Activated CD4-positive, alpha-beta memory T cell treated with anti-CD3 and anti-CD28 coated beads for 36 hours (primary cell): ENCODE measurements at places on chromosomes 7 and 10. TPM values are rescaled to one million over a fixed set of nuclear protein-coding genes. Genes with fewer than 3 reads are reported as not detected.
A peak's percentile ranks its signal among the peaks of the same experiment; 100 is the strongest.

DNA sequence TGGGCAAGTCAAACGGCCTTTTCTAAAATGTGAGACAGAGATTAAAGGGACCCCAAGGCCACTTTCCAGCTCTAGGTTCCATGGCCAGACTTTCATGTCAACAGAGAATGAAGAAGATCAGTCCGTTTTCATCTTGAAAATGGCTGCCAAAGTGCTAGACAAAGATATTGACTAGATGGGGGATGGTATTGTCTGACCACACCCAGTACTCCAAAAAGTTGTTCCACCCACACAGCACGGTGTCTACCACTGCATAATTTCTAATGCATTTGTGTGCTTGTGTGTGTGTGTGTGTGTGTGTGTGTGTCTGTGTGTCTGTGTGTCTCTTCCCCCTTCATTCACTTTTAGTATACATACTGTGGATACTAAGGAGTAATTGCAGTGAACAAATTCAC lies 1.3 kb downstream of the COL1A2 start:
- DNase-seq = no peak

DNA sequence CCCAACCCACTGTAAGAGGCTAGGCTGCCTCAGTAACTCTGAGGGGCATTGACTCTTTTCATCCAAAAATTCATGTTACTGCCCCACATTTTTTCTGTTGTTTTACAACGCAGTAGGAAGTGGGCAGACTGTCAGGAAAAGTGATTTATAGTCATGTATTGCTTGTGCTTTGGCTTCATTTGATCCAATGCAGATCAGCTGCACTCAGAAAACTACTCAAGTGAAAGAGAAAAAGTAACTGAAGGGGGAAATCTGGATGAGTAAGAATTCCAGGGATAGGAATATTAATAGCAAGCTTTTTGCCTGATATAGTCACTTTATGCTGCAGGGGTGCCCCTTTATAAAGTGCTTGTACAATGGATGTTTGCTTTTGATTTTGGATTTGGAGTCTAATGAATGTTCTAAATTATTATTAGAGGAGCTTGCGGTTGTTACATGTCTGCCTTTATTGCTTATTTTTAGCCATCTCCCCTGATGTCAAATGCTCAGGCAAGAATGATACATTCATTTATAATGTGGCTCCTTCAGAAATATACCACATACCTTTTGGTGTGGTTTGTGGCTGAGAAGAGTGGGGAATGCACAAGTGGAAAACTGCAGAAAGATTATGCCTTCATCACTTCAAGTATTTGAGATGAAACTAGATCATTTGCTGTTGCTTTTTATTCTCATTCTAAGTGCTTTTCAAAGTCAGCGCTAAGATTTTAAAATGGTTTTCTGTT lies 86.1 kb downstream of the EGFR start:
- no peak for DNase-seq

DNA sequence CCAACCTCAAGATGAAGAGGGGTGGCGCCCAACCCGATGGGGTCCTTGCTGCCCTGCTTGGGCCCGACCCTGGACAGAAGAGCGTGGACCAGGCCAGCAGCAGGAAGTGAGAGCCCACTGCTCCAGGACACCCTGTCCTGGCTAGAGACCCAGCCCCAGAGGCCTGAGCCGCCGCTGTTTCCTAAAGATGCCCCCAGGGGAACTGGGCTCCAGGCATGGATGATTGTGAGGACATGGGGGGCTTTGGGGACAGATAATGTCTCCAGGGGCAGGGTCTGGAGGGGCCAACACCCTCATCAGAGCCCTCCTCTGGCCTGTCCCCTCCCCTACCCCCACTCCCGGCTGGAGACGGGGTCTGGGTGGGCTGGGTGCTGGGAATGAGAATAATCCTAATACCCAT lies 71.7 kb downstream of the MYL10 start:
- DNase-seq = no peak

DNA sequence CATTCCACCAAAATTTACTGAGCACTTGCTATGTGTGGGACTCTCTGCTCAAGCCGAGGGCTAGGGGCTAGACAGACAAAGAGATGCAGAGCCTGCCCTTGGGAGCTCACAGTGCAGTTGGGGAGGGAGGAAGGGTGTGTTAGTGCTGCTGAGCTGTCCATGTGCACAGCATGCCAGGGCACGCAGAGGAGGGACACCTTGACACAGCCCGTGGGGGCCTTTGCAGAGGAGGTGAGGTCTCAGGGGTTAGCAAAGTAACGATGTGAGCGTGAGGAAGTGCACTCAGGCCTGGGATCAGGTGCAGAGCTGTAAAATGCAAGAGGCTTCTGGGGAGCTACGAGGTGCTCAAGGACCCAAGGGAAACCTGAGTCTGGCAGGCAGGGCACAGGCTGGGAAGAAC lies 16.3 kb downstream of the PRKCQ start:
- DNase-seq = no peak

GRCh38 chr10:117130862-117131375 lies 7.2 kb downstream of the VAX1 start:
- no peak for DNase-seq

- DNase-seq = no peak
Observed at GRCh38 chr10:55500931-55501559, 700.0 kb upstream of the PCDH15 start.

DNA sequence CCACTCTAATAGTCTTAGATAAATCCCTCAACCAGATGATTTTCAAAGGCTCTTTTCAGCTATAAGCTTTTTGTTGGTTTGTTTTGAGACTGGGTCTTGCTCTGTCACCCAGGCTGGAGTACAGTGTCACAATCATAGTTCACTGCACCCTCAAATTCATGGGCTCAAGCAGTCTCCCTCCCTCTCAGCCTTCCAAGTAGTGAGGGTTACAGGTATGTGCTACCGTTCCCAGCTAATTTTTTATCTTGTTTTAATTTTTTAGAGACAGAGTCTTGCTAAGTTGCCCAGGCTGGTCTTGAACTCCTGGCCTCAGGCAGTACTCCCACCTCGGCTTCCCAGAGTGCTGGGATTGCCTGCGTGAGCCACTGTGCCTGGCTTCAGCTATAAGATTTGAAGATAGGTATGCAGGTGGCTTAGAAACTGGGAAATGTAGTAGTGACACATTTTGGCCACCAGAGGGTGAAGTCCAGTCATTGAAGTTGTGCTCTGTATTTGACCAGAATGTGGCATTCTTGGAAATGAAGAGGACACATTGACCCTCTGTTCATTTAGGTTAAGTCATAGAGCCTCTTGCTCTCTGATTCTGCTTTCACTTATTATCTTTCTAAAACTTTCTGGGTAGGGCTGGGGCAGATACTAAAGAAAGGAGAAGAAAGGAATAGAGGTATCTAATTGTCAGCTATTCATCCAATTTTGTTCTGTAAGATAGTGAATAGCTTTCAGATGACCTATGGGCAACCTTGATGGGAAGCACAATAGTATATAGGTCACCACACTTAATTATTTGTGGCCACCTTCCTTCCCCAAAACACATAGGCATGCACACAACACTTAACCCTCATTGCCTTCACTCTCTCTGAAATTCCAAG lies 36.0 kb downstream of the R3HCC1L start:
- DNase-seq = peak; percentile 14

DNA sequence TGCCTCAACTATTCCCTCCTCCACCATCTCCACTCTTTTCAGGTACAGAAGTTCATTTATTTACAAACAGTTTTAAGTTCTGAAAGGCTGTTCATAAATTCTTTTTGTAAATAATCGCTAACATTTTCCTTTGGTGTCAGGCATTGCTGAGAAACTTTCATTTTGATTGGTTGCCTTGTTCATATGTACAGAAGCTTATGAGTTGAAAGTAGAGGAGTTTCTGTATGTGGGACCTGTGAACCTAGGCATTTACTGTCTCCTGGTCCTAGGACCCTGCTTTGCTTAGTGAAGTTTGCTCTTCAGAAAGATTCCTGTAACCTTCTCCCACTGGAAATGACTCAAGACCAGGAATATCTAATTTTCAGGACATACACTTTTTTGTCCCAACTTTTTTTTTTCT lies 30.4 kb downstream of the CCSER2 start:
- no peak for DNase-seq

DNA sequence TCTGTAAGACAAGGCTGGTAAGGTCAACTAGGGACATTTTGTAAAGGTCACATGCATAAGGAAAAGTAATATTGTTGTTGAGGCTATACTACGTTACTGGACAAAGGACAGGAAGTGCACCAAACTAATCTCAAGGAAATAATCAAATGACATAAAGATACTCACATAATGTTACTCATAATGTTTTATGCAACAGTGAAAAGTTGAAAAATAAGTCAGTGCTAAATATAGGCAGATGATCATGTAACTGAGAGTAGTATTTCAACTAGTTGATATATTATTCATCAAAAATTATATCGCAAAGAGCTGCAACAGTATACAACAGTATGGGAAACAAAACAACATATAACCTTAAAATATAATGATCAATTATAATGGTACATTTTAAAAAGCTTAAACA lies 215.7 kb downstream of the PTN start:
- DNase-seq = no peak

ATG9B gene
- total RNA-seq = 4.6 TPM

PAX4 gene
- not detected for total RNA-seq

ZNF735 gene
- total RNA-seq = not detected

KLF14 gene
- total RNA-seq = not detected

DNA sequence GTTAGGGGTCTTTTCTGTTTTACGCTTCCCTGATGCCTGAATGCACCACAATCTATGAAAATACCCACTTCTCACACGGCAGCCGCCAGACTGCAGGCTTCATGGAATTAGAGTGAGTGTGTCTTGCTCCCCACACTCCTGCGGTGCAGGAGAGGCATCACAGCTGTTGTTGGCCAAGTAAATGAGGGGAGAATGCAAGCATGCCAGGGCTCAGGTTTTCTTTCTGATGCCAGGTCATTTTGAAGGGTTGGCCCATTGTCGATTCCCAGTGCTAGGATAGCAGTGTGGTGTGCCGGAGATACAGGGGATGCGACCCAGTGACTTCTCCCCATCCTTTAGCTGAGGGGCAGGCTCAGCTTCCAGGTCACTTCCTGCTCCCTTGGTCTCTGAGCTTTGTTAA lies 16.3 kb downstream of the CXCL12 start:
- no peak for DNase-seq

- DNase-seq = no peak
Observed at GRCh38 chr10:126969310-126969709, 64.1 kb downstream of the DOCK1 start.

DNA sequence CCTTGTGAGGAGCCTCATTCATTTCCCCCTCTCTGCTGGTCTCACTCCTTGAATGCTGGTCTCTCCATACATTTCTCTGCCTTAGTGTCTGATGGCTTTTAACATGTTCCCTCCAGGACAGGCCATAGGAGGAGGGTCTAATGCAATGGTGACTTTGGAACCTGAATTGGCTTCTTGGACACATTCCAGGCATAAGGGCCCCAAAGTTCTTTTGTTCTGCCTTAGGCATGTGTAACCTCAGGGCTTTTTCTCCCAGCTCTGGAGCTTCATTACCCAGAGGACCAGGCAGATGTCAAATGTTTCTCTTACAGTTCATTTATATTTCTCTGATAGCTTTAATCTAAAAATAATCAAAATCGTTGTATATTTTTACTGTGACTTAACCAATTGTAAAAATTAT lies 162.6 kb downstream of the SDK1 start:
- no peak for DNase-seq

DNA sequence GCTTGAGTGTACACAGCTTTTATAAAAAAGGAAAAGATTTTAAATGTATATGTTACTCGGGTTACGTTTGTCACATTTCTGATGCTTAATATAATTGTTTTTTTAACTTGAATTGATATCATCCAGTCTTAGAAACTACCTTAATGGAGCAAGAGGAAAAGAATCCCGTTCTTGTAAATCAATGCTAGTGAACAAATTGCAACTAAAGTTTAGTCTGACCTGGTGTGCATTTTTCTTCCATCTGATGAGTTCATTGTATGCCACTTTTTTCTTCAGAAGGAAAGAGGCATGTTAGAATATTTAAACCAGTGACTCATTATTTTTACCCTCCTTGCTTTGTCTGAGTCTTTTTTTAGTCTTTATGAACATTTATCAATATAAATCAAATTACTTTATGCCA lies 34.7 kb downstream of the NET1 start:
- DNase-seq = no peak

- DNase-seq = no peak
Observed at GRCh38 chr7:78355834-78356233, 557.3 kb downstream of the PHTF2 start.

- no peak for DNase-seq
Observed at GRCh38 chr10:119654540-119654939, 3.4 kb downstream of the BAG3 start.

CYP2C18 gene
- total RNA-seq = 0.27 TPM

FAM171A1 gene
- total RNA-seq = 3.3 TPM

DNA sequence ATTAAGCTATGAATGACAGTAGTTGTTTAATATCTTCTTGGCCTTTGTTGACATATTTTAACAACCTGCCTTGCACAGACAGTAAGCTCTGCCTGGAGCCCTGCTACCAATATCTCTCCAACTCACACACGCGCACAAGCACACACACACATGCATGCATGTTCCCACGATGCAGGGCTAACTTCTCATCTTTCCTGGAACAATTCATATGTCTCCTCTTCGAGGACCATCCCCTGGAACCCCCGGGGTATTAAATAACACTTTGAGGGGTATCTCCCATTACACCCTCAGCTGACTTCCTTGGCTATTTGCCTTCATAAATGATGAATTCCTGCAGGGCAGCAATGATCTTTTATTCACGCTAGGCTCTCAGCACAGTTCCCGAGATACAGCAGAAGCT lies 258.0 kb downstream of the TRIL start:
- no peak for DNase-seq

SLC26A4 gene
- 7.1 TPM for total RNA-seq

DNA sequence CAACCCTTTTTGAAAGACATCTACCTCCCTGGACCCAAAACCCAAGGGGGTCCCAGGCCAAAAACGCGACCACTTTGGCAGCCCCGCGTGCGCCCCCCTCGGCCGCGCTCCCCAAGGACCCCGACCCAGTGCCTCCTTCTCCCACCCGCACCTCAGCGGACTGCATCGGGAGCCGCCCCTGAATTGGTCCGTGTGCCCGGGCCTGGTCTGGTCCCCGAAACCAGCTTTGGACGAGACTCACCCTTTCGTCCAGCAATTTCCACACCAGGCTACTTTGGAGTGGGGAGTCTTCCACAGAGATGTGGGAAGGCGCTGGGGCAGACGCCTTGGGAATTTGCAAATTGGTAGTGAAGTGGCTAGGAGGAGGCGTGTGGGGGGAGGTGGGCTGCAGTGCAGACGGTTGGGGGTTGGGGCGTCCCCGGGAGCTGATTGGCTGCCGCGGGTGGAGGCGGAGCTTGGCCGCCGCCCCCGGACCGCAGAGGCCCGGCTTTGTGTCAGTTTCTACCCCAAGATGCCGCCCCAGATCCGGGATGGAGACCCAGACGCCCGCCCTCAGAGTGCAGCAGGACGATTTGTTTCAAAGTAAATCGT lies 16.9 kb downstream of the TCAF1 start:
- peak; percentile 29 for DNase-seq

CHAT gene
- not detected for total RNA-seq
